ENCODE measurements at places on chromosomes 3 and 15.

DNA sequence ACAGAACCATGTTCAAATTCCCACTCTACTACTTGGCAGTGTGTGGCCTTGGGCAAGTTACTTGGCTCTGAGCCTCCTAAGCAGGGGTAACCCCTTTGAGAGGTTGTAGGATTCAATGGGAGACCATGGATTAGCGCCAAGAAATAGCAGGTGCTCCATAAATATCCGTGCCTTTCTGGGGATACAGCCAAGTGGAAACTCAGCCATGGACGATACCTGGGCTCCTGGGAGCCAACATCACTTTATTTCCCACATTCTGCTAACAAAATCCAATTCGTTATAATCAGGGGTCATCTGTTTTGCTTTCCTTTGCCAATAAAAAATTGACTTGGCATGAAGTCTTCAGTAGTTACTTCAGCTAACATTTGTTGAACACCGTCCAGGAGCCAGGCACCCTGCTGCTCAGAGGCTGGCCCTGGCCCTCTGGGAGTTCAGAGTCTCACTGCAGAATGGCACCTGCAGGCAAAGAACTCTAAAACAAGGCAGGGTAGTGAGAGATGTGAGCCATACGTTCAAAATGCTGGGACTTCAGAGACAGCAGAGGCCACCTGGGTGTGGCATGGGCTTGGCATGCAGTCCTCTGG, 42.3 kb downstream of the ZDHHC19 start:
- no peak for DNase-seq

DNA sequence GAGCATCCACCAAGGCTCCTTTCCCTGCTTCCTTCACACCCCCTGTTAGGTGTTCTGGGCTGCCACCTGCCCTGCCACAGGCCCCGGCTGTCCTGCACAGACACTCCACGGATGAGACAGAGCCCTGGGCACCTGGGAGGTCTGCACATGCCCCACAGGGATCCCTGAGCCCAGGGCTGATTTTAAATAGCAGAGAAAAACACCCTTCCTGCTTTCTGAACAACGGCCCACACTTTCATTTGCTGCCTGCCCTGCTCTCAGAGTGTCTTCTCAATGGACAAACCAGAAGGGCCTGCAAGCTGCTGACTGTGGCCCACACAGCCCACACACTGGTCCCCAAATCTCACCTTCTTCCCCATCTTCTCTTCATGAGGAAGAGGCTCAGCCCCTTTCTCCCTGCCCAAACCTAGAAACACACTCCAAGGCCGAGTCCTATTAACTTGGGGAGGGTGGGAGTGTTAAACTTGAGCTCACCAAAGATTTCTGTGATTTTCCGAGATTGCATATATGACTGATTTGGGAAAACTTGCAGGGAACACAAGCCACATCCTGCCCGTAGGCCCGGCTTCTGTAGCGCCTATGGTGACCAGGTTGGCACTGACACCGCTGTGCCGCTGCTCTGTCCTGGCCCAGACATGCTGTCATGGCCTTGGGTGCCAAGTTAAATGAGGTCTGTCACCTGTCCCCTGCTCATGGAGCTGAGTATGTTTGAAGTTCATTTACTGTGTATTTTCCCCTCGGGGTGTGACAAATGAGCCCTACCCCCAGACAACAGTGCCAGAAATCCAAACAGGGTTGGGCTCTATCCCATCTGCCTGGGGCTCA, 47.2 kb upstream of the KLF13 start:
- DNase-seq, result no peak

- no peak for DNase-seq
These were observed 276.9 kb downstream of the TLE3 start for GRCh38 chr15:69820819-69821218.

DNA sequence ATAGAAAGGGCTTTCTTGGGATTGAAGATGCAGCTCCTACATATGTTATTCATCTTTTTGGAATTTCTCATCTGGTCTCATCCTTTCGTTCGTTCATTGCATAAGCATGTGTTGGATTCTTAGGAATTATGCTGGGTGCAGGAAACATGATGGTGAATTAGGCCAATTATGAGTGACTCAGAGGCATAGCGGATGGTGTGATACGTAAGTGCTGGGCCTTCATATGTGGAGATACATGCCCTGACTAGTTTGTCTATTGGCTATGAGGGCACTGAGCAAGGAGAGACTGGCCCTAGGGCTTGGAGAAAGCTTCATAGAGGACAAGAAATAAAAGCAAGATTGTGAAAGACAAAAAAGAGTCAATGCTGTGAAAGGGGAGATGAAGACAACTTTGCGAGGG, 235.1 kb downstream of the MYRIP start:
- DNase-seq, result no peak

DNA sequence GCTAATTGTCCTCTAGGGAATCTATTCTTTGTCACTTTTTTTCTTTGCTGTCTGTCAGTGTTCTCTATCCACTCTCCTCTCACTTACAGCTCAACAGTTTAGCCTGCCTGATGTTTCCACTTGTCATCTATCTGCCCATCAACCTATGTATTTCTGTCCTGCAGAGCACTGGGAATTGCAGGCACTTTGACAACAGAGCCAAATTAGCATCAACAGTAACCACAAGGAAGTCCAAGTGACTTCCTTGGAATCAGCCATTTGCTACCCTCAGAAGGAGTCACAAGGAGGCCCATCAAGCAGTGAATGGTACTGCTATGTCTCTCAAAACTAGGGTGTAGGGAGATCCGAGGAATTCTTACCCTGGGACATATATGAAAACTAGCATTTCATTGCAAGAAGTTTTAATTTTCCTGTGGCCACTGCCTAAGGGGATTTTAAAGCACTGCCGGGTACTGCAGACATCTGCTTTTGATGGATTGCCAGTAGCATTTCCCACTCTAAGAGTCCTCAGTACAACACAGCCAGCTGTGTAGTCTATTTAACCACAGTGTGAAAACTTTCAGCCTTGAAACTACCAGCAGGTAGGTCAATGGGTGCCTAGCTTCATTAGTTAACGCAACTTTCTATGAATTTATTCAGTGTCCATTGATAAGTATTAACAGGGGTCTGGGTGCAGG, 898.8 kb downstream of the NTRK3 start:
- no peak for DNase-seq

DNA sequence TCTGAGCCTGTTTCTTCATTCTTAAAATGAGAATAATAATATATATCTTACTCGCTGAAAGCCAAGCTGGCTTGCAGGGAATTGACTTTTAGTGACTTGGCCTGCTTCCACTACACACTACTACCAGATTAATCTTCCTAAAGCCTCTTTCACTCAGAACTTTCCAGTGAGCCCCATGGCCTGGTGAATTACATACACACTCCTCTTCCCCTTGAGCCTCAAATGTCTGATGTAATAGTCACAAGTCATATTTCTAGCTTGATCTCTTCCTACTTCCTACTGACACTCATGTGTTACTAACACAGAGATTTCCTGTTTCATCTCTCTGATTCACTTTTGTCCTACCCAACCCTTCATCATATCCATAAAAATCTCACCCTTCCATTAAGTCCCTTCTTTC, 82.7 kb upstream of the SOX2 start:
- no peak for DNase-seq

GRCh38 chr3:5197022-5197421, 9.5 kb downstream of the EDEM1 start:
- DNase-seq, result no peak

- no peak for DNase-seq
These were observed 3.7 kb downstream of the BOC start for GRCh38 chr3:113214917-113215595.

- DNase-seq, result no peak
These were observed 147.1 kb downstream of the PGPEP1L start for GRCh38 chr15:98860281-98861041.

GRCh38 chr3:72273615-72274014, 488.7 kb upstream of the PROK2 start:
- DNase-seq, result no peak

- DNase-seq, result no peak
These were observed 51.2 kb upstream of the MLF1 start for GRCh38 chr3:158519776-158520175.

- DNase-seq, result no peak
These were observed 162.7 kb downstream of the LPP start for GRCh38 chr3:188316723-188317070.

DNA sequence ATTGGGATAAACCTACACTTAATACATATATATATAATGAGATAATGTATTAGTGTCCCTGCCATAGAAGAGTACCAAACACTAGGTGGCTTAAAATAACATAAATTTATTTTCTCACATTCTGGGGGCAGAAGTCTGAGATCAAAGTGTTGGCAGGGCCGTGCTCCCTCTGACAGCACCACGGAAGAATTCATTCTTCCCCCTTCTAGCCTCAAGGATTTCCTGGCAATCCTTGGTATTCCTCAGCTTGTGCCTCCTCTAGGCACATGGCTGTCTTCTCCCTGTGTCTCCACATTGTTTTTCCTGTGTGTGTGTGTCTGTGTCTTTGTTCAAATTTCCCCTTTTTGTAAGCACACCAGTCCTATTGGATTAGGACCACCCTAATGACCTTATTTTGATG, 115.2 kb upstream of the AGBL1 start:
- no peak for DNase-seq

DNA sequence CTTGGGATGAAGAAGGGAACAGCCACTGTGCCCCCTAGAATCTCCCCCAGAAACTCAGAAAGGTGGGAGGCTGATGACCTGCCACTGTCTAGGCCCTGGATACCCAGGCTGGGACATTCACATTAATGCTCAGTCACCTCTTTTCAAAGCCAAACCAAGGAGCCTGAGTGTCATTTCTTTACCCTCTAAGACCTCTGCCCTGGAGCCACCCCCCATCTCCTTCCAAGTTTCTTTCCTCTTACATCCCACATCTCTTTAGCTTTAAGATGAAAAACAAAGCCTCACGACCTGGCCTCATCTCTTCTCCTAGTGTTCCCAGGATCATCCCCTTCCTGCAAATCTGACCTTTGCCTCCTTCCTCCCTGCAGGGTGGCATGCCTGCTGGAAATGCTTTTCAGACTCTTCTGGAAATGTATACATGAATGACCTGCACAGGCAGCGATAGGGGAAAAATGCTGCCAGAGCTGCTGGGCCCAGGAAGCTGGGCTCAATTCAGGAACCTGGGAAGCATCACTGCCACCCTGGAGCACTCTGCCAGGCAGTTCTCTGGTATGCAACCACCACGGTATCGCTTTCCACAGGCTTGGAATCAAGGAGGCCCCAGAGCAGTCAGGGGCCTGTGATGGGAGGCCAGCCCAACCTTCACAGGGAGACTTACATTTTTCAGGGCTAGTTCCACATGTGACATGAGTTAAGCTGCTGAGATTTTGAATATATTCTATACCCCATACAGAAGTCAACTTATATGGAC, 67.6 kb downstream of the DAPK2 start:
- no peak for DNase-seq

DNA sequence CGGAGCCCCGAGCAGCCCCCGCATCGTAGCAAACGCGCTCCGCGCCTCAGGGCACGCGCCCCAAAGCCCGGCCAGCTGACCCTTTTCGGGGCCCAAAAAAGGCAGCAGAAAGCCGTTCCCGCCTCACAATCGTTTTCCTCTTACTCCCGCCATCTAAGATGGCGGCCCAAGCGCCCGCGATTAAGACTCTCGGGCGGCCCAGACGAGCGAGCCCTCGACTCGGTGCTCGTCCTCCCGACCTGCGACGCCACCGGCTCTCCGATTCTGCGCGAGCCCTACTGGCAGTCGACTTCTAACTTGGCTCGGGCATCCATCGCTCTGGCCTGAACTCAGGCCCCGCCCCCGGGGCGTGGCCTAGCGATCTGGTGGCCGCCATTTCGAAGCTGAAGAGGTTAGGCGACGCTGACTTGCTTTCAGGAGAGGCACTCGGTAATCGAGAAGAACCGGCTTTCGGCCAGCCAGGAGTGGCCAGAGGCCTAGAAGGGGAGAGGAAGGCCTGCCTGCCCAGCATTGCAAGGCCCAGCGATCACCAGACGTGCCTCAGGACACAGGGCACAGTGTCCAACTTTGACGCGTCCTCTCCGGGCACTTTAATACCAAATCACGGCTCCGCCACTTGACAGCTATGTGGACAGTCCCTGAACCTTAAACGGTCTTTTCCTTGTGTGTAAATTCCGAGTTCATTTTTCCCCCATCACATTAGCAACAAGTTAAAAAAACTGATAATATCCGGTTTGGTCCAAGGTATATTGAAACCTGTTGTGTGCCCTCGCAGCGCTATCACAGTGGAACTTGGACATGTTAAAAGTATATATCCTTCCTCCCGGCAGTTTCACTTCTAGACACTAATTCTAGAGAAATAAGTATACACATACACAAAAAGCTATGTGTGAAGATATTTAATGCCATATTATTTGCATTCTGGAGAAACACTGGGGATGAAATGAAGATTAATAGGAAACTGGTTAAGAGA, at the start of gene RAF1:
TSS of gene RAF1 (minus strand) at position 182 of the 973 bp plus-strand sequence. CDS start 45,396 bp downstream, outside the sequence.
- peak; percentile 88 for DNase-seq

- peak; percentile 80 for DNase-seq
These were observed 54.6 kb upstream of the MYZAP start for GRCh38 chr15:57537072-57537471.

DNA sequence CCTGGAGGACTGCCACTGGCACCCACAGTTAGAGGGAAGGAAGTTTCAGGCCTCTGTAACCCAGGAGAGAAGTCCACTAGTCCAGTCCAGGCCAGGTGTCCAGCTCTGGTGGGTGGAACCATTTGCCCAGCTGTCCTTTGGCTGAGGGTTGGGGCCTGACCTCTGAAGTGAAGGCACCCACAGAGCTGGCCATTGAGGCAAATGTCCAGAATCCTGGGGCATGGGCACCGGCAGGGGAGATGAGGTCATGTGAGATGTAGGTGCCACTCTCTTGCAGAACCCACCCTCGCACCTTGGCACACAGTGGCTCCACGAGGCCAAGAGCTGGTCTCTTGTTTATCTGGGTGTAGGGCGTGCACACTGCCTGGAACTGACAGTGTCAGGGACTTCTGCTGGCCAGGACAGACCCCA, 162.8 kb downstream of the SMAD6 start:
- DNase-seq, result no peak

- DNase-seq, result no peak
These were observed 775 bp downstream of the TTC21A start for GRCh38 chr3:39108200-39108710.

DNA sequence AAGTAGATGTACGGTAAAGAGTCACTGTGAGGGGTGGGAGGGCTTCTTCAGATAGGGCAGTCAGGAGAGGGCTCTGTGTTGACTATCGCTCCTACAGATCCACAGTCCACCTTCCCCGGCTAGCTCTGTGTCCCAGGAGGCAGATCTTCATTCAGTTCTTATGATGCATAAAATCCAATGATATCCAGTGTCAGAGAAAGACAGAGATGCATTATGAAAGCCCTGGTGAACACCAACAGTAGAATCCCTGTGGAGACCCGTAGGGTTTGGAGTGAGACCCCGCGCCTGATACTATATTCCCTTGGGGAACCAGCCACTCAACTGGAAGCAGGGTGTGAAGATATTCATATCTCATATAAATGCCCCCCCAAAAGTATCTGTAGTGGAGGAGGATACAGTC, 119.8 kb upstream of the SLCO3A1 start:
- no peak for DNase-seq
